ENCODE measurements at places on chromosomes 7 and 10.

- no peak for DNase-seq
Observed at GRCh38 chr7:115637128-115637527, 393.4 kb downstream of the TFEC start.

DNA sequence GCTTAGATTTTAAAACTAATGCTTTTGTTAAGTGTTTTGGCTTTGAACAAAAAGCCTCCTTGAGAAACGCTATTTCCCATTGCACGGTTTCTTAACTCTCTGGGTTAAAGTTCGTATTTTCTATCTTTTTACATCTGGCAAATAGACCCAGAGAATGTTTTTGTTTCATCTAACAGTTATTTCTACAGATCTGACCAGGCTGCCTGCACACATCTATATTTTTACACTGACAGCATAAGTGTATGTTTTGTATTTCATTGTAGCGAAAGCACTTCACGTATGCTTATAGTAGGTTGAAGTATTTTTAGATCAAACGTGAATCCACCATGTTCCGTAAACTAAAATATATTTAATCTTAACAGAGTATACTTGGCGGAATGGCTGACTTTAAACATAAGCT is 477.3 kb downstream of the SDK1 start:
- DNase-seq = no peak

DNA sequence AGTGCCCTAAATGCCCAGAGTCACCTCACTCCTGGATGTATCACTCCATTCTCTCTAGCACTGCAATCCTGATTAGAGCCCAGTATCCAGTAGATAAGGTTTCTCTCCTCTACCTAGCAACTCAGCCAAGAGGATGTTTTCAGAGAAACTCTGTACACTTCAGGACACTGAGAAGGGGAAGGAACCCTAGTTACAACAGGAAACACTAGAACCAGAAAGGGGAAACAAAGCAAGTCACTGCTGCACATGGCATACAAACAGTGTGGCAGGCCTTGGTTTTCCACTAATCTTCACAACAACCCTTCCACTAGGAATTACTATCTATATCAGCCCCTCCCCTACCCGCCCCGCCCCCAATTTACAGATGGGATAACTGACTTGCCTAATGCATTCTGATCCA is 1.6 kb downstream of the FAM204A start:
- no peak for DNase-seq

GRCh38 chr7:116028787-116029186 is 1.8 kb downstream of the TFEC start:
- DNase-seq = no peak
